Left ventricle myocardium inferior (tissue), 1 donor: ENCODE measurements at places on chromosomes 6 and 20.
A peak's percentile ranks its signal among the peaks of the same experiment; 100 is the strongest.

DNA sequence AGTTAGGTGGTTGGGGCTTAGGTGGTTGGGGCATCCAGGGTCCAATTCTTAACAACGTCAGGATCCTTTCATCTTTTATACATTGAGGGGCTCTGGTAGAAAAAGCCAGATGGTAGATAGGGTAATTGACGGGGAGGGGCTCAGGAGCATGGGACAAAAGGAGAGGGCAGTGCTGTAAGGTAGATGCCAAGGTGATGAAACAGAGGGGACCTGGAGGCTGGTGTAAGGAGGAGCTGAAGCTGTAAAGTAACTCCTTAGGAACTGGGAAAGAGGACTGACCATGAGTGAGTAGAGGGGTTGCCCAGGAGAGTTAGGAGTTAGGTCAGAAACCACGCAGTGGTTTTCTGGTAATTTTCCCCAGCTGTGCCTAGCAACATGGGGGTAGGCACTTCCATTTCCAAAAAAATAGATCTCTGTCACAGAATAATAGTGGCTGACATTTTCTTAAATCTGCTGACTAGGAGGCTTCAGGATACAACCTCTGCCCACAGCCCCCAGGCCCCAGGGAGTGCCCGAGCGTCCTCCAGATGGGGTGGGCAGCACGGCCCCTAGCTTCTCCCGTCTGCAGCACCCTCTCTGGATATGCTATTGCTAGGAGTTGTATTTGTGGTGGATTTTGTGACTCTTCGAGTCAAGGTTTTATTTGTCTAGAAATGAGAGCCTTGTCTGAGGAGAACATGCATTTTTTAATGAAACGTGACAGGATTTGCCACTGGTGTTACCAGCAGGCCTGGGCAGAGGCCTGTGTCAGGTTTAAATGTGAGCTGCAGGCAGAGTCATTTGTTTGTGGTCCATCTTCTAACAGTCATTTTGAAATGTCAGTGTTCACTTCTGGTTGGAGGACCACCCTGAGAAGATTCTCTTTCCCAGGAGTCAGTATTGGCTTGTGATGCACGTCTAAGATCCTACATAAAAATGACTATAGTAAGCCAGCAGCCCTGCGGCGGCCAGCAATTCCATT is 44.6 kb downstream of the TULP4 start:
- peaks cover 14% of the 10 kb centered on the region for H3K4me1 ChIP-seq
- H3K27me3 ChIP-seq = no peaks in the 10 kb centered on the region
- no peak overlapping the region for H3K27ac ChIP-seq
- H3K4me3 ChIP-seq = no peak overlapping the region
- no peaks in the 10 kb centered on the region for H3K36me3 ChIP-seq

- no peak for DNase-seq
- H3K36me3 ChIP-seq = no peaks in the 10 kb centered on the region
- no peak overlapping the region for H3K27ac ChIP-seq
- peak overlapping the region; percentile 22 for H3K4me3 ChIP-seq
- peaks cover 18% of the 10 kb centered on the region for H3K4me1 ChIP-seq
- peaks cover 81% of the 10 kb centered on the region for H3K27me3 ChIP-seq
These were observed 82.8 kb downstream of the CD40 start for GRCh38 chr20:46200582-46201570.

DNA sequence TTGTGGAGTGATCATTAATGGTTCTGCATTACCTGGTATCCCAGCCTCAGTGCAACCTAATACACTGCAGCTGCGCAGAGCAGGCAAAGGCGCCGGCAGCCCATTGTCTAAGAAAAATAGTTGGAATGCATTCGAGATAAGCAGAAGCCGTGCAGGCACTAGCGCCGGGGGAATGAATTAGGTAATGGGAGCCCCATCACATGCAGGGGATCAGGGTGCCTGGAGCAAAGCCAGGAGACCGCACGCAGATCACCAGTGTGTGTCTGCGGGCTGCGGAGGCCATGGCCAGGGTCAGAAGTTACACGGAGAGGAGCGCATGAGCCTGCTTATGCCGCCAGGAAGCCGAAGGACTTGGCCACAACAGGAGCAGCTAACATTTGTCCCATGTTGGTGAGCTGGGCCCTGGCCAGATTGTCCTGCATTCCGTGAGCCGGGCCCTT is 156.8 kb downstream of the DLL1 start:
- no peaks in the 10 kb centered on the region for H3K36me3 ChIP-seq
- peak overlapping the region; percentile 83 for H3K27ac ChIP-seq
- H3K27me3 ChIP-seq = no peaks in the 10 kb centered on the region
- peak; percentile 57 for DNase-seq
- H3K4me1 ChIP-seq = peaks cover 68% of the 10 kb centered on the region

- no peaks in the 10 kb centered on the region for H3K4me1 ChIP-seq
- no peak for DNase-seq
These were observed 317.8 kb upstream of the SULF2 start for GRCh38 chr20:48102931-48103660.

DNA sequence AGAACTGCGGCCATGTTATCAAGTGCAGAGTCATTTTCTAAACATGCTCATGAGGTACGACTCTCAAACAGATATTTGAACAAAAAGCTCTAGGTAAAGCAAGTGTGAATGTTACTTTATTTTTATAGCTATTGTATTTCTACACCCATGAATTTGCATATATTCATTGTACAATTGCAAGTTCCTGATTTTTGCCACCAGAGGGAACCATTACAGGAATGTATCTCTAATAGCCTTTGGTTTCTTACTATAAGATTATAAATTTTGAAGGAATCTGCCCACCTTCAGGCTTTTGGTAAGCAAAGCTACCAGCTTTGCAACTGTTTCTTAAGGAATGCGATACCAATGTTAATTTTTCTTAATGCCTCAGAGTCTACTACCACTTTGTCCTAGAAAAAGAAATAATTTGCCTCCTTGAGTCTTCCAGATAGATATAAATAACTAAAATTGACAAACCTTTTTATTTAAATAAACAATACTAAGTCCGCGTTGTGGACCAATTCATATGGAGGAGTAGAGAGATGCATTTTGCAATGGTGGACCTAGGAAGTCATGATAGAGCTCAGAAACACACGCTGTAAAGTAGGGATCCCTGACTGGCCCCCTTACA is 125.4 kb upstream of the SAMD5 start:
- no peak overlapping the region for H3K27ac ChIP-seq
- no peaks in the 10 kb centered on the region for H3K4me1 ChIP-seq
- peaks cover 55% of the 10 kb centered on the region for H3K36me3 ChIP-seq
